Activated naive CD4-positive, alpha-beta T cell treated with anti-CD3 and anti-CD28 coated beads, Interleukin-2, amount 50 U/mL, for 72 hours (primary cell): ENCODE measurements at places on chromosomes 6 and 20. TPM values are rescaled to one million over a fixed set of nuclear protein-coding genes. Genes with fewer than 3 reads are reported as not detected.

Gene YIPF3
- total RNA-seq = 40.7 TPM

Gene ULBP1
- 0.99 TPM for total RNA-seq

GRCh38 chr20:37347347-37347823, 1.4 kb downstream of the SRC start:
- no peak for DNase-seq

- no peak for DNase-seq
Observed at GRCh38 chr6:121520337-121521163, 85.1 kb downstream of the GJA1 start.

DNA sequence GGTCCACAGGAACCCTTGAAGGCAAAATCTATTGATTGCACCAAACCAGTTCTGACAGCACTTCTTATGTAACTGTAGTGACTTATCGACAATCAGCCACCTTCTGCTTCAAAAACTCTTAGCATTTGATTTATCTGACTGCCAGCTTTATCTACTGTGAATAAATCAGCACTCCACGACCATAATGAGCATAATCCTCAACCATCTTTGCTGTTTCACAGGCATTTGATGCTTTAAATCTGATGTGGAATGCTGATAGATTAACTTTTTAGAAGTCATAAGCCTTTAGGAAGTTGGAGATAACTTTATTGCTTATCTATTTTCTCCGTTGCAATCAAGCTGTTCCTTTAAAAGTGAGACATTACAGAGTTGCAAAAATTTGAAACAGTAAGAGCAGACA, 101.5 kb upstream of the PTCHD4 start:
- no peak for DNase-seq

Gene TCF19
- 93.3 TPM for total RNA-seq

Gene PTGIS
- 0.60 TPM for total RNA-seq

- DNase-seq = no peak
Observed at GRCh38 chr6:14464716-14465115, 347.1 kb downstream of the CD83 start.

Gene PRKN
- total RNA-seq = 0.57 TPM

DNA sequence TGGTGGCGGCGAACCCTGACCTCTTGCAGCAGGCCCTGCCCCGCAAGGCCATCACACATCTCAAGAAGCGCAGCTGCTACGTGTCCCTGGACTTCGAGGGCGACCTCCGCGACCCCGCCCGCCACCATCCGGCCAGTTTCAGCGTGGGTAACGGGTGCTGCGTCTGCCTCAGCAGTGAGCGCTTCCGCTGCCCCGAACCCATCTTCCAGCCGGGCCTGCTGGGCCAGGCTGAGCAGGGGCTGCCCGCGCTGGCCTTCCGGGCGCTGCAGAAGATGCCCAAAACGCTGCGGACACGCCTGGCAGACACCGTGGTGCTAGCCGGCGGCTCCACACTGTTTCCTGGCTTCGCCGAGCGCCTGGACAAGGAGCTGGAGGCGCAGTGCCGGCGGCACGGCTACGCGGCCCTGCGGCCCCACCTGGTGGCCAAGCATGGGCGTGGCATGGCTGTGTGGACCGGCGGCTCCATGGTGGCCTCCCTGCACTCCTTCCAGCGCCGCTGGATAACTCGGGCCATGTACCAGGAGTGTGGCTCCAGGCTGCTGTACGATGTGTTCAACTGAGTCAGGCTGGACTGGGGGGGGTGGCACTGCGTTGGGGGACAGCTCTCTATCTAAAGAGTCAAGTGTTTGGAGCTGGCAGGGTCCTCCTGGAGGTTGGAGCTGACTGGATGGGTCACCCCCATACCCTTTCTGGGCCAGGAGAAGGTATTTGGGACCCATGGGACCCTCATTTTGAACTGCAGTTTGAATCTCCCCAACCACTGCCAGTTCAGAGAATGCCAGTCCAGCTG, 1.1 kb downstream of the ACTL10 start:
- DNase-seq = peak; percentile 85

DNA sequence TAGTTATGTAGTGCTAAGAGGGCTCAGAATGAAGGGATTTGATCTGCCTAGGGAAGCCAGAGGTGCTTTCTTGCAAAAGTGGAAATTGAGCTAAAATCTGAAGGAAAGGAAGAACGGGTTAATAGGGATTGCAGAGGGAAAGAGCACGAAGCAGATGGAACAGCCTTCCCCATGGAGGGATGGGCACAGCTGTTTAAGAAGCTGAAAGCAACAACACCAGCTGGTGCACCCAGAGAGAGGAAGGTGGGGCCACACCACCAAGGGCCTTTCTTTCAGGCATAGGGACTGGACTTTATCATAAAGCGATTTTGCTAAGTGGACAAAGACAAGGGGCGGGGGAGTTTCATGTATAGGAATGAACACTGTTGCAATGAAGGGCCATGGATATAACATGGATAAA, 65.8 kb upstream of the SNRPB2 start:
- DNase-seq = no peak

Gene UBD
- 0.54 TPM for total RNA-seq

Gene TFAP2D
- not detected for total RNA-seq

Gene CRISP3
- total RNA-seq = not detected

- DNase-seq = peak; percentile 44
Observed at GRCh38 chr20:64133951-64134407, 26.6 kb upstream of the NPBWR2 start.

DNA sequence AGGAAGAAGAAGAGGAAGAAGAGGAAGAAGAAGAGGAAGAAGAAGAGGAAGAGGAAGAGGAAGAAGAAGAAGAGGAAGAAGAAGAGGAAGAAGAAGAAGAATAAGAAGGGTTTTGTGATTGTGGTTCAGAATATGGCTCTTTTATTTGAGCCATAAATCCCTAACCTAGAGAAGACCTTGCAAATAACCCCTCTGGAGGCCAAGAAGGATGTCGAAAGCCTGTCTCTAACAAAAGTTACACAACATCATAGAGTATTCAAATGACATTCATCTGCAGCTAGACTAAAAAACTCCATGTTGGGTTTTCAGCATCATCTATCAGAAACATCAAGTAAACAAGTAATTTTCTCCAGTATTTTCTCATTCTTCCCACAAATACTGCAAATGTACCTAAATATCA, 100.9 kb downstream of the RNASET2 start:
- DNase-seq = no peak

Gene B3GALT4
- total RNA-seq = 3.7 TPM

DNA sequence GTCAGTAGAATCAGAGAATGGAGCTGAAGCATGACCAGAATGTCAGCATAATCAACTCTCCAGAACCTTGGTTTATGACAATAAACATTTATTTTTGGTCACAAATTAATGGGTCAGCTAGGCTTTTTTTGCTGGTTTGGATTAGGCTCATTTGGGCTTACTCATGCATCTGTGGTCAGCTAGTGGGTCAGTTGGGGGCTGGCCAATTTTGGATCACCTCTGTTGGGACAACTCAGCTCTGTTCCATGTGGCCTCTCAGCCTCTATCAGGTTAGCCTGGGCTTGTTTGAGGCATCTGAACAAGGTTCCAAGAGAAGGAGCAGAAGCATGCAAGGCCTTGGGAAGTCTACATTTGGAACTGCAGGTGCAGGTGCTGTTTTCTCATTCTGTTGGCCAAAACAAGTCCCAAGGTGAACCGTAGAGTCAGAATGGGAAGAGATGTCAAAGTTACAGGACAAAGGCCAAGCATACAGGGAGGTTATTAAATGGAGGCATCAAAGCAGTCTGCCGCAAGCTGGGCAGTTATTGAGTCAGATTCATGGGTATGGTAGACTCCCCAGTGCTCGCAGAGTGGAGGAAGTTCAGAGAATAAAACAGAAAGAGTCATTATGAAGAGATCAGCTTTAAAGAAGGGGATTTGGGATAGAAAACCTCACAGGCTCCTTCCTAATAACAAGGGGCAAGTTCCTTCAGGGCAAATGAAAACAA, 173.0 kb downstream of the PLCB4 start:
- no peak for DNase-seq

Gene UNC5CL
- total RNA-seq = 2.8 TPM

Gene KPNA5
- total RNA-seq = 8.7 TPM
